Glutamatergic neuron (in vitro differentiated cells): ENCODE measurements at places on chromosomes 2 and 18. TPM values are rescaled to one million over a fixed set of nuclear protein-coding genes. Genes with fewer than 3 reads are reported as not detected.

The PFN4 gene
- not detected for total RNA-seq

The FNDC4 gene
- 15.2 TPM for total RNA-seq

The SPC25 gene
- total RNA-seq = 7.1 TPM

The FKBP1B gene
- total RNA-seq = 38.1 TPM

The NEB gene
- 0.59 TPM for total RNA-seq

The GPAT2 gene
- 0.47 TPM for total RNA-seq

The KHK gene
- total RNA-seq = 5.3 TPM

The TMEM237 gene
- 68.8 TPM for total RNA-seq

The GCG gene
- not detected for total RNA-seq

The NEU4 gene
- total RNA-seq = 0.88 TPM

The TRIB2 gene
- 131 TPM for total RNA-seq

The TMEM200C gene
- total RNA-seq = 13.8 TPM

The DHRS9 gene
- not detected for total RNA-seq

The C18orf32 gene
- 122 TPM for total RNA-seq

The CTLA4 gene
- not detected for total RNA-seq

The C2orf80 gene
- total RNA-seq = not detected

The TCF23 gene
- total RNA-seq = not detected

The PARD3B gene
- total RNA-seq = 0.66 TPM

The FBXO15 gene
- 0.76 TPM for total RNA-seq

The MC2R gene
- not detected for total RNA-seq

The SNTG2 gene
- total RNA-seq = 7.7 TPM

The CABLES1 gene
- total RNA-seq = 3.1 TPM

The PRSS56 gene
- not detected for total RNA-seq

The TSGA10 gene
- 3.8 TPM for total RNA-seq
